Colonic mucosa (tissue), 4 donors: ENCODE measurements at places on chromosomes 13 and 19.

GRCh38 chr19:17393002-17393401 lies 994 bp downstream of the CCDC194 start:
- no peak for DNase-seq

DNA sequence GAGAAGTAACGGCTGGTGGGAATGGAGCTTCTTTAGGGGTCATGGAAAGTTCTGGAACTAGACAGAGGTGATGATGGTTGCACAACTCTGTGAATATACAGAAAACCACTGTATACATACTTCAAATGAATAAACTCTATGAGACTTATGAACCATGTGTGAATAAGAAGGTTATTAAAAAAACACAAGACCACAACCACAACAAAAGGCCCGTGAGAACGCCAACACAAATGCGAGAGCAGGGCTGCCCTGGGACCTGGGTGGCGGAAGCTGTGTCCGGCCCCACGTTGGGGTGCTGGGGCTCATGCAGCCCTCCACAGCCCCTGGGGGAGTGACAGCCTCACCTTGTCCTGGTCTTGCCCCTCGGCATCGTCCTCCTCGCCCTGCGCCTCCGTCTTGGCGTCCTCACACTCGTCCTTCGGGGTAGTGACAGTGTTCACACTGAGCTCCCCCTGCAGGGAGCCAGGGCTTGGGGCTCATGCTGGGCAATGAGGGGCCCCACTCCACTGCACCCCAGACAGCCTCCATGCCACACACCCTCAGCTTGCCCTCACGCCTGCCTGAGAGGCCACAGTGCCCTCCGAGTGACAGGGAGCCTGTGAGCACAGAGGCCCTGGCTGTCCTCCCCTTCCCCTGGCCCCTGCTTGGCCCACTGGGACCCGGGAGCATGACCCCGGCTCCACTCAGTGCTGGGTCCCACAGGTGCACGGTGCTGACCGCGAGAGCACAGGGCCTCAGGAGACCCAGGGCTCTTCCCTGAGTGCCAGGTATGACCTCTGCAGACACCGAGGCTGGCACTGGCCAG lies 16.0 kb downstream of the IZUMO4 start:
- DNase-seq = no peak

GRCh38 chr13:112065521-112065866 lies 1.5 kb upstream of the SOX1 start:
- no peak for DNase-seq

DNA sequence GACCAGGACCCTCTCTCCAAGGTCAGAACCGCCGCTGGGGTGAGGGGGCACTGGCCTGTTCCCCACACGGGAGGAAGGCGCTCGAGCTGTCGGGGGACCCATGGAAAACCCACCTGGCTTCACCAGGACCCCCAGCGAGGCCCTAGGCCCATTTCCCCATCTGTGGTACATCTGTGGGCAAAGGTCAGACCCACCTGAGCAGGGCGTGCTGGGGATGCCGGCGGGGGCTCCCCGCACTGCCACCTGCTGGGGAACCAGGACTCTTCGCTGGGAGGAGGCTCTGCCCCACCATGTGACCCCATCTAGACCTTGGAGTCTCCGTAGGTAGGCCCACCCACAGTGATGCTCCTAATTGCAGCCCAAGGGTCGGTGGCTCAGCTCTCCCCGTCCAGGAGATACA lies 511 bp downstream of the WDR88 start:
- no peak for DNase-seq

DNA sequence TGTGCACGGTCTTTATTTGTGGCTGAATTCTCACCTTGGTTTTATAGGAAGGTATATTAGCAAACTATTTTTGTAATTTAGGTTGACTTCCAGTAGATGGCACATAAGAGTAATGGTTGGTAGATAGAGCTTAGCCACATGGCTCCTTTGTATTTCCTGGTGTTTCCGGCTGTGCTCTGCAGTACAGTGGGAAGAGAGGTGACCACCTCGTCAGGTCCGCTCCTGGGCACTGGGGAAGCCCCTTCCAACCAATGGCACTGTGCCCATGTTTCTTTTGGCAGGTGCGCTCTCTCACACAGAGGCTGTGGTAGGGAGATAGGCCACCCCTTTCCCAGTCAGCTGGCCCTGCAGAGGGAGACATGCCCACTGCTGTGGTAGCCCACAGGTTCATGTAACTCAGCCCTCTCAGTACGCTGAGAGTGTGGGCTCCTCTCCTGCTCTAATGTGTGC lies 74.3 kb upstream of the ATP12A start:
- DNase-seq = no peak

DNA sequence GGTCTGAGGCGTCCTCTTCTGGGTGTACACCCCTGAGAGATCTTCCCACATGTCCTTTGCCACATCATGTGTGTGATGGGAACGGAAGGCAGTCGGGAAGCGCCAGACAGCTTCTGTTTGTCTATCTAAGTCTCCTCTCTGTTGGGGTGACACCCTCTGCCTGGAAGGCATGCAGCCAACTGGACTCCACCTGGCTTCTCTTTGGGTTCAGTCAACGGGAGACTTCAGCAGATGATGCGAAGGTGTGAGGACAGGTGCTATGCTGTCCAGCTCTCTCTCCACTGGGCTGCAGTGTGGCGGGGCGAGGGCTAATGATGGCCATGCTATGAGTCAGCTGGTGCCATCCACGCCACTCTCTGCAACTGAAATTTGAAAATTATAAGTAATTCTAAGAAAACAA lies 14.3 kb upstream of the SBK3 start:
- DNase-seq = no peak

DNA sequence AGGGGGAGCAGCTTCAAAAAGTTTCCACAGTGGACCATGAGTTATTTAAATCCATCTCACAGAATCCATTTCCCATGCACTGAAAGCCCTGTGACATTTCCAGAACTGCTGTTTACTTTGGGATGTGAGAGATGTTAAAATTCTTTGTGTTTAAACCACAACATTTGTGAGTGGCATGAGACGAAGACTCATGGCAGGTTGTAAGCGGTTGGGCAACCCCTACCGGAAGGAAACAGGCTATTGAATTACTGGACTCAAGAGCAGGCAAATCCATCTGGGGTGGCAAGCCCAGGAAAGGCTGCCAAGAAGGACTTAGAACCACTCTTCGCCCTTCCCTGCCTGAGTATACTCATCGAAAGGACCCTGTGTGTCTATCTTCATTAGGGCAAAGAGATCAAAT lies 22.3 kb upstream of the CLDN10 start:
- no peak for DNase-seq

- no peak for DNase-seq
These were observed 51.9 kb downstream of the SLAIN1 start for GRCh38 chr13:77749344-77749880.

GRCh38 chr19:48877855-48878195 lies 5.6 kb downstream of the PPP1R15A start:
- no peak for DNase-seq

- DNase-seq = no peak
These were observed 34.2 kb downstream of the TDRD3 start for GRCh38 chr13:60431108-60431700.

GRCh38 chr19:19106056-19106551 lies 32.2 kb downstream of the TMEM161A start:
- peak; percentile 39 for DNase-seq

GRCh38 chr13:94776300-94776699 lies 64.0 kb upstream of the SOX21 start:
- no peak for DNase-seq

DNA sequence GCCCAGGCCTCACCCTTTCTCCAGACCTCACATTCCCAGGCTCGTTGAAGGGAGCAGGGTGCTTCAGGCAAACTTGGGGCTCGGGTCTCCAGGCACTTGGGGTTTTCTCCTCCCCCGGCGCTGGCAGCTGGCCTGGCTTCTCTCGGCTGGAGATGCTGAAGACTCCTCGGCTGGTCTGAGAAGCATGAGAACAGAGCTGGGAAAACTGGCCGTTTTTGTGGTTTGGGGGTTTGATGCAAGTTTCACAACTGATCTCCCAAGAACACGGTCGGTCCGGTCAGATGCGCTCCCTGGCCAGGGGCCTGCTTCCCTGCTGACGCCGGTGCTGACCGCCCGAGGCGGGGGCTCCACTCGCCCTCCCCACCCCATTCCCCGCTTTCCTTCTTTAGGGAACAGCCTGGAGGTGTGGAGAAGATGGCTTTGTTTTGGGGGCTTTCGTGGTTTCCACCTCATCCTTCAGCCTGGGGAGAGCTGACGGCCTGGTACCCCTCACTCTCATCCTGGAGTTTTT lies 35.3 kb downstream of the CEBPA start:
- no peak for DNase-seq

GRCh38 chr13:52599037-52599847 lies 43.0 kb upstream of the HNRNPA1L2 start:
- DNase-seq = no peak

DNA sequence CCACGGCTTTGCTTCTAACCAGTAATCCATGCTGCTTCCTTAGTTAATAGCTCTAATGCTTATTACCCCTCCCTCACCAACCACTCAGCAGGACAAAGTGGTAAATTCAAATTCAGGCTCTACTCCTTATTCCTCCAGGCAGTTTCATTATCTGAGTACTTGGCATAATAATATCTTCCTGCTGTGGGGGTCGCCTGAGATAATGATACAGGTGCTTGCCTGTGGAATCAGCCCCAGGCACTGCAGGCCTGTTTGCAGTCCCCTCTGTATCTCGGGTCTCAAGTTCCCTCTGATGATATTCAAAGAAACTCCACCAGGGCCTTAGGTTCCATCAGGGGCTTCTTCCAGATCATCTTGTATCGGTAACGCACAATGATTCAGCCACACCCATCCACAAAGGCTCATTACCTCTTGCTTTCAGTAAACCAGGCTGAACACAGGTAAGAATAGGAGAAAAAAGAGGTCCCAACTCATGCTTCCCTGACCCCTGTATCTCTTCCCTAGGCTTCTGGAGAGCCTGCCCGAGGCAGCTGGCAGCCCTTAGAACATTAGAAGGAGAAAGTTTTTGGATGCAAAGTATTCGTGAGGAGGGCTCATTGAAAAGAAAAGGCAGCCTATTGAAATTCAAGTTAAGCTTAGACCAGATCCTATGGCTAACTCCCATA lies 14.3 kb upstream of the FOXO1 start:
- DNase-seq = no peak

DNA sequence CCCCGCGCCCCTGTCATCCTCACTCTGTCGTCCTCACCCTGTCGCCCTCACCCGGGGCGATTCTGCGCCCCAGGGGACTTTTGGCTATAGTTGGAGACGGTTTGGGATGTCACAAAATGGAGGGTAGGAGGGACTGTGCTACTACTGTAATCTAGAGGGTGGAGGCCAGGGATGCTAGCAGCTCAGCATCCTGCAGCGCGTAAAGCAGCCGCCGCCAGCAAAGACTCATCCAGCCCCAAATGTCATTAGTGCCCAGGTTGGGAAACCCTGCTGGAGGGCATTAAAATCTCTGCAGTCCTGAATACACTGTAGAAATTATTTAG lies 362 bp downstream of the ZNF557 start:
- DNase-seq = no peak

DNA sequence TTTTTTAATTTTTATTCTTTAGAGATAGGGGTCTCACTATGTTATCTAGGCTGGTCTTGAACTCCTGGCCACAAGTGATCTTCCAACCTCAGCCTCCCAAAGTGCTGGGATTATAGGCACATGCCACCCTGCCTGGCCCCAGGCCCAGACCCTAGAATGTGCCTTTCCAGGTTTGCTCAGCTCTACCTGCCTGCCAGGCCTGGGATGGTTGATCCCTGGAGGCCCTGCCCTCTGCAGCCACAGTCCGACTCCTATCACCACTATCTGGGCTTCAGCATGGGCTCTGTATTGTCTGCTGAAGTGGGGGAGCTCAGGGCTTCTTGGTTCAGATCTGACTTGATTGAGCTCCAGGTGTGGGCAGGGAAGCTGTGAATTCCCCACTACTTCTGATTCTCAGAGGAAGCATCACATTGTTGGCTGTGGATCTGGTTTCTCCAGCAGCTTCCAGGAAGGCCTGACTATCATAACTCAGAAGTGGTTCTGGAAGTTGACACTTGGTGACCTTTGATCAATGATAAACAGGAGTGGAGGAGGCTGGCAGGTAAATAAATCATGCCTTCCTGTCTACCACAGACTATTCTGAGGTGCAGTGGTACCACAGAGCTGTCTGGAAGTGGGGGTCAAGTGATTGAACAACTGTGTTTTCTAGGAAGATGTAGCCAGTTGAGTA lies 71.9 kb downstream of the OLFM4 start:
- DNase-seq = peak; percentile 27

DNA sequence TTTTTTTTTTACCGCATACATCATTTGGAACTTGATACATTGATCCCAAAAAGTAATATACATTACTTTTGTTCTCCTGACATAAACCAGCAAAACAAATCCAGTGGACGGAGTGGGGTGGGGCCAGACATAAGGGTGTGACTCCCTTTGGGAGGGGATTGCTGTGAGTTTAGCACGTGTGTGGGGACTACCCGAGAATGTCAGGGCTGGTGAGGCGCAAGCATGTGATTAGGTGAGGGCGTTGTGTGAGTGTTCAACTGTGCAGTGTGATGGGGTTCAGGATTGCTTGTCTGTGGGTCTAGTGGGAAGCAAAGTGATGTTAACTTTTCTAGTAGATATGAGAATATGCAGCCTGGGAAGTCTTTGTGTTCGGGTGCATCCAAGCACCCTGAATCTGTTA lies 468.0 kb downstream of the TSHZ3 start:
- no peak for DNase-seq

- no peak for DNase-seq
These were observed 287.5 kb downstream of the ZNF536 start for GRCh38 chr19:30659638-30660037.

GRCh38 chr13:35881360-35881759 lies 249.8 kb downstream of the DCLK1 start:
- DNase-seq = no peak

GRCh38 chr19:9721861-9722260 lies 46.7 kb downstream of the ZNF846 start:
- no peak for DNase-seq

GRCh38 chr19:50322931-50323781 lies 6.0 kb downstream of the KCNC3 start:
- no peak for DNase-seq

GRCh38 chr13:36068991-36069390 lies 62.2 kb downstream of the DCLK1 start:
- no peak for DNase-seq

DNA sequence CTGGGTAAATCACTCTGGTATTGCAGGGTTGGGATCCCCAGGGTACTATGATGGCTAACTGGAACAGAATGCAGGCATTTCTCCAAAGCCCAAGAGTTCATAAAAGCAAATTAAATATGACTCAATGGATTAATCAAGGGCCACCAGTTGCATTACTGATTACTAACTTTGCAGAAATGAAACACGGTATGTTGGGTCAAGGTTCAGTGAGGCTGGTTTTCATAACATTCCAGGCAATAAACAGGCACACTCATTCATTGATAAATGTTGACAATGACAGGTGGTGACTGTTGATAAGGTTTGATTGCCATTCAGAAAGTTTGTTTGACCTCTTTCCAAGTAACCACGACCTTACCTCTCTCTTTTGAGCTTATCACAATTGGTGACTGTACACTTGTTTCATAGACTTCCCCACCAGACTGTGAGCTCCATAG lies 506 bp upstream of the AP1M1 start:
- no peak for DNase-seq
